ENCODE measurements at places on chromosomes 16 and 17. TPM values are rescaled to one million over a fixed set of nuclear protein-coding genes. Genes with fewer than 3 reads are reported as not detected.
A peak's percentile ranks its signal among the peaks of the same experiment; 100 is the strongest.

DNA sequence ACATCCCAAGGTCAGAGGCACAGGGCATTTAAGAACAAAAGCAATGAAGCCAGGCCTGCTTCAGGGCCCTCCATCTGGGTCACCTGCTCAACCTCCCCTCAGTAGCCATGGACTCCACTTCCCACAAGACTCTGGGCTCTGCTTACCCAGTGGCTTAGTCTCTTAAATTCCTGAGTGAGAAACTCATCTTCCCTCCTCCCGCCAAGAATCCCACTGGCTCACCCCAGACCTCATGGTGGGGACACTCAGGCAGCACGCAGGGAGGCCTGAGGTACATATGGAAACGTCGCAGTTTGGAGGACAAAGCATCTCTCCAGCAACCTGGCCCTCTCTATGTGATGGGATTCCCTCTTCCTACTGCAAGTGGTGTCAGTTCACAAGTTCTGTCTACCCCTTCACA is 326.7 kb upstream of the CDH5 start:
- no peak for DNase-seq

- no peak for DNase-seq
These were observed 3.8 kb upstream of the SPEM1 start for GRCh38 chr17:7416323-7416722.

The TPSD1 gene
- not detected for total RNA-seq

The HYDIN gene
- 19.2 TPM for total RNA-seq

DNA sequence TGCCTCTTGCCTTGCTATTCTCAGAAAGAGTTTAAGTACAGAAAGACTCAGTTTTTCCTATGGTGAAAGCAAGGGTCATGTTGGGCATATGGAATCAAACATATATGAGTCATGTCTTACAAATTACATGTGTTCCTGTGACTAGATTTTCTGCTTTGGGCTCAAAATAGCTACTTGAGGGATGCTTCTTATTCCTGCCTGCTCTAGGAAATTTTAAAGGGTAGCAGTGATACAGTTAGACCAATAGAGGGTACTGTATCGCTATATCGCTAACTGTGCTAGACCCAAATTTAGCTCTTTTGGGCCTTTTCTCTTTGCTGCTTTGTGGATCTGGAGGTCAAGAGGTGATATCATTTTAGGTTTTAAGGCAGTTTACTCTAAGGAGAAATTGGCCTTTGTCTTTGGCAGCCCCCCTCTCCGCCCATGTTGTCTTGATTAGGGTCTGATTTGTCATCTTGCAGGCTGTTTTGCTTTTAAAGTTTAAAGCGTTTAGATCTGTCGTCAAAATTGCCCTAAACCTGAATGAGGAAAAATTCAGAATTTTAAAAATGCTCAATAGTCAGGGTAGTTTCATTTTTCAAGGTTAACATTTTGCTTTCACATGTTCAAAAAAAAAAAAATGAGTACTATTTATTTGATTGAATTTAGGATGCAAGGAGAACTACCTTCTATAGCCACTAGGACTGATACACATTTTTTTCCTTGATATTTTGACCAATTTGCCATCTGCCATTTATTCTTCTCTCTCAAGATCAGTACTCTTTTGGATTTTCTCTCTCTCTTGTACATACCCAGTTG is 8.8 kb downstream of the NFATC3 start:
- DNase-seq = no peak

GRCh38 chr16:65305266-65305959 is 183.6 kb upstream of the CDH11 start:
- no peak for DNase-seq

GRCh38 chr17:51456942-51457341 is 196.6 kb downstream of the UTP18 start:
- DNase-seq = no peak

The FOXN1 gene
- not detected for total RNA-seq

DNA sequence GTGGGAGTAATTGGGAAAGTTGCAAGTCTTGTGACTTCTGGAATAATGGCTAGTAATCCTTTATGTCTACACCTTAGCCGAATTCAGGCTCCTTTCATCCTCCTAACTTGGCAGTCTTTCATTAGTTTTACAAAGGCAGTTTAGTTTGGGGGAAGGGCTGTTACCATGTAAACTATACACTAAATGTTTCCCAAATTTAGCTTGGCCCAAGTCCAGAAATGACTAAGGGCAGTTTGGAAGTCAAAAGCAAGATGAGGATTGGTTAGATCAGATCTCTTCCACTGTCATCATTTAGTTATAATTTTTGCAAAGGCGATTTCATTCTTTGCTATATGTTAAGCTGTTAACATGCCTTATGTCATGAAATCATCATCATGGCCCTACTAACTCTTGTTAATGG is 115.4 kb upstream of the CACNG3 start:
- no peak for DNase-seq

DNA sequence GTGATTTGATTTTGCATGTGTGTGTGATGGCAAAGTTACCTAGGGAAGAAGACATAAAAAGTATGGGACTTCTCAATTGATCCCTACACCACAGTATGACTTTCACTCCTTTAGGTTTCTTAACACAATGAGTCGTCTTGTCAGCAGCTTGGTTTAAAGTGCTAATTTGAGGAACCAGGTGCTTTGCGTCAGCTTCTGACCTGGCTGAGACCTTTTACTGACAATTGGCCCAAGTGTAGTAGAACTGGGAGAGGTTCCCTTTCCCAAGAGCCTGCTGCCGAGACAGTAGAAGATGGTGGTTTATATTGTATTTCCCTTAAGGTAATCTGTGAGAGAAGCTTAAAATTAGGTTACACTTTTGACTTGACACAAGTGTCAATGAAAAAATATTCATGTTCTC is 54.9 kb downstream of the LDHD start:
- no peak for DNase-seq

DNA sequence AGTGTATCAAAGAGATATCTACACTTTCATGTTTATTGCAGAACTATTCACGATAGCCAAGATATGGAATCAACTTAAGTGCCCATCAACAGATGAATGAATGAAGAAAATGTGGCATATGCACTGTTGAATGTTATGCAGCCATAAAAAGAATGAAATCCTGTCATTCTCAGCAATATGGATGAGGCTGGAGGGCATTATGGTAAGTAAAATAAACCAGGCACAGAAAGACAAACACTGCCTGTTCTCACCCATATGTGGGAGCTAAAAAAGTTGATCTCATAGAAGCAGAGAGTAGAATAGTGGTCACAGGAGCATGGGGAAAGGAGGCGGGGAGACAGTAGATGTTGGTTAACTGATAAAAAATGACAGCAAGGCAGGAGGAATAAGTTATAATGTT is 561.8 kb downstream of the TOX3 start:
- DNase-seq = no peak

GRCh38 chr17:50638966-50639713 is 4.5 kb downstream of the ABCC3 start:
- DNase-seq = peak; percentile 64

GRCh38 chr17:42378959-42379594 is 9.2 kb downstream of the STAT3 start:
- no peak for DNase-seq

GRCh38 chr17:68344701-68345136 is 53.4 kb downstream of the ARSG start:
- no peak for DNase-seq
